Tibial nerve (tissue), 4 donors: ENCODE measurements at places on chromosomes 3 and 15.

GRCh38 chr3:195066441-195066841 is 204.5 kb downstream of the XXYLT1 start:
- H3K27me3 ChIP-seq = no peaks in the 10 kb centered on the region
- no peaks in the 10 kb centered on the region for H3K4me1 ChIP-seq
- no peaks in the 10 kb centered on the region for H3K36me3 ChIP-seq

DNA sequence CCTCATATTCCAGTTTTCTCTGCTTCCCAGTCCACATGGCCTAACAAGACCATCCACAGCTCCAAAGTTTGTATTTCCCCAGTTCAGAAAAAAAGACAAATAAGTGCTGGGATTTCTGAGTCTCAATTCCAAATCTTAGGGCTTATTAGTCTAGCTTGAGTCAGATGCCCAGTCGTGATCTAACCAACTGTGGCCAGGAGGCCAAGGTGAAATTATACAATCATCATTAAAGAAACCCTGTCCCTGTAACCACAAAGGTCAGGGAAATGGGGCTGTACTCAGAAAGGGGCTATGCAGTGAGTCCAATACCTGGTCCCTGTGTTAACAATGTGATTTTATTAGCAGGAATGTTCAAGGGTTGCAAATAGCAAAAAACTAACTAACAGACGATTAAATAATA is 40.5 kb upstream of the MITF start:
- H3K4me1 ChIP-seq = no peaks in the 10 kb centered on the region
- no peak overlapping the region for H3K27ac ChIP-seq
- no peaks in the 10 kb centered on the region for H3K27me3 ChIP-seq
- no peak for DNase-seq

DNA sequence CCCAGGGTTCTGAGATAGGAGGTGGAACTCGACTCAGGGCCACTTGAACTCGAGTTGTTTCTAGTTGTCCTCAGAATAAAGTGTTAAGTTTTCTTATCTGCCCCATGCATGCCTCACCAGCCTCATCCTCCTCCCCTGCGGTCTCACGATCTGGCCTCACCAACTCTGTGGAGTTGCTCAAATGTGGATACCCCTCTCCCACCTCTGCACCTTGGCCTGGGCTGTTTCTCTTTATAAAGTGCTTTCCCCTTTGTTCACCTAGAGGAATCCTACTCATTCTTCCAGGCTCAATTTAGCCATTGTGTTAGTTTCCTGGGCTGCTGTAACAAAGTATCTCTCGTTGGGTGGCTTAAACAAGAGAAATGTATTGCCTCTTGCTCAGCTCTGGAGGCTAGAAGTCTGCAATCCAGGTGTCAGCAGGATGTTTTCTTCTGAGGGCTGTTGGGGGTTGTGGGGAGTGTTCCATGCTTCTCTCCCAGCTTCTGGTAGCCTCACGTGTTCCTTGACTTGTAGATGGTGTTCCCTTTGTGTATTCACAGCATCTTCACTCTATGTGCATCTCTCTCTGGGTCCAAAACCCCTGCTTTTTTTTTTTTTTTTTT is 100.7 kb downstream of the MEX3B start:
- H3K27ac ChIP-seq = no peak overlapping the region
- no peaks in the 10 kb centered on the region for H3K36me3 ChIP-seq

DNA sequence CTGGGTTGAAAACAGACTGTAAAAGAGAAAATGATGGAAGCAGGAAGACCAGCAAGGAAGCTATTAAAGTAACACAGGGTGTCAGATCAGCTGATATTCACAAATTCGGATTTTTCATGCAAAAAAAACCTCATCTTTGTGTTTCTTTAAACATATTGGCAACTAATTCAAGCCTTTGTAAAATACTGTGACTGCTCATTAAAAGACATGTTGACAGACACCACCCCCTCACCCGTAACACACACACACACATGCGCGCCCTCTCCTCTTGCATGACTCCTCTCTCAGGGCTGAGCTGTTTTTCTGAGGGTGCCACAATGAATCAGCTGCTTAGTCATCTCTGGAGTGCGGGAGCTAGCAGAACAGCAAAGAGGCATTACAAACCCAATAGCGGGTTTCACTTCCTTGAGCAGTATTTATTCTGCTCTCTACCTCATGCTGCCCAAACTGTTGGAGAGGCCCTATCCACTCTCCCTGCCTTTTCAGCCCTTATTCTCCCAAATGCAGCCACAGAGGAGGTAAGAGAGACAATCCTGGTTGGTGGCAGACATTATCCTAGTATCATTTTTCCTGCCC is 35.8 kb upstream of the CCDC80 start:
- peaks cover 21% of the 10 kb centered on the region for H3K4me1 ChIP-seq
- H3K27ac ChIP-seq = no peak overlapping the region
- peak; percentile 45 for DNase-seq
- no peaks in the 10 kb centered on the region for H3K36me3 ChIP-seq

DNA sequence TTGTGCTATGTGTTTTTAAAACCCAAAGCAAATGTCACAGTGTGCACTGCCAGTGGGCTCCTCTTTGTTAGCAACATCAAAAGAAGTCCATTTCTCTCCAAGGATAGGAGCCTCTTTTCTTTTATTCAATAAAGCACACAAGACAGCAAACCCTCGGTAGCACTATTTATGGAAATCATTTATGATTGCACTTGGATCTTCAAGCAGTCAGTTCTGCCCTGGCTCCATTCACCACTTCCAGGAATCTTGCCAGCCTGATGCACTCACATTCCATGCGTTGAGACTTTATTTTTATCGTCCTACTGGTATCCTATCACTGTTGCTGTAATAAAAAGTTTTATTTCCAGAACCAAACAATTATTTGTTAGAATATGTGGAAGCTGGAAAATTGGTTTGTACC is 412.1 kb downstream of the TBL1XR1 start:
- H3K36me3 ChIP-seq = no peaks in the 10 kb centered on the region
- H3K4me3 ChIP-seq = no peak overlapping the region
- no peaks in the 10 kb centered on the region for H3K27me3 ChIP-seq
- no peak for DNase-seq

DNA sequence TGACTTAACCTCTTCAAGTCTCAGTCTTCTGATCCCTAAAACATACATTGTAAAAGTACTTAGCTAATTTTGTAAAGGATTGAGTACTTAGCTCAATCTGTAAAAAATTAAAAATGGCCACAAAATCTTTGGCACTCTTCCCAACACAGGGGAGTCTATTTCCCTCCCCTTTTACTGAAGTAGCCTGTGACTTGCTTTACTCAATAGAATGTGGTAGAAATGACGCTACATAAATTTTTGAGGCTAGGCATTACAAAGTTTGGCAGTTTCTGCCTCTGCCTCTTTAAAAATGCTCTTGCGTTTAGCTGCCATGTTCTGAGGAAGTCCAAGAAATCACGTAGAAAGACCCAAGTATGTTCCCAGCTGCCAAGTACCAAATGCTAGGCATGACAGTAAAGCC is 80.2 kb downstream of the CBLB start:
- no peaks in the 10 kb centered on the region for H3K36me3 ChIP-seq
- H3K4me3 ChIP-seq = no peak overlapping the region
- peak overlapping the region; percentile 80 for H3K27ac ChIP-seq
- H3K4me1 ChIP-seq = peaks cover 3% of the 10 kb centered on the region
- no peaks in the 10 kb centered on the region for H3K27me3 ChIP-seq

GRCh38 chr3:43153216-43154083 is 47.6 kb upstream of the POMGNT2 start:
- no peaks in the 10 kb centered on the region for H3K36me3 ChIP-seq
- no peak overlapping the region for H3K4me3 ChIP-seq
- peaks cover 20% of the 10 kb centered on the region for H3K4me1 ChIP-seq
- DNase-seq = peak; percentile 36
- H3K27ac ChIP-seq = no peak overlapping the region

GRCh38 chr3:180306691-180307090 is 270.0 kb upstream of the PEX5L start:
- H3K36me3 ChIP-seq = no peaks in the 10 kb centered on the region
- H3K27ac ChIP-seq = no peak overlapping the region
- no peak overlapping the region for H3K4me3 ChIP-seq

DNA sequence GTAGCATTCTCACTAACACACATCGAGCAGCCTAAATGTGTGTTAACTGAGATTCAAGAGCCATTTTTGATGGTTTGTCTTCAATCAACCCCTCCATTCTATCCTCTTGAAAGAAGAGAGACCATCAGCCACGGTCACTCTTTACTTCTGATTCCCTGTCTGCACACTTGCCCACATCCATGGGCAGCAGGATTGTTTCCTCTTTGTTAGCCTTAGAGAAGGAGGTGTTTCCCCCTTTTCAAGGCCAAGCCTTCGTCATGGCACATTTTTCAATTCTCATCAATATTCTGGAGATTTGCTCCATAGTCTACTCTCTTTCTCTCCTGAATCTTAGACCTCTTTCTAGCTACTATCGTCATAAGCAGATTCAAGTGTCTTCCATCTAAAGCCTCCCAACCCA is 522.4 kb upstream of the NAALADL2 start:
- H3K4me3 ChIP-seq = no peak overlapping the region
- no peak overlapping the region for H3K27ac ChIP-seq
- H3K27me3 ChIP-seq = no peaks in the 10 kb centered on the region
- no peaks in the 10 kb centered on the region for H3K36me3 ChIP-seq
- no peak for DNase-seq

DNA sequence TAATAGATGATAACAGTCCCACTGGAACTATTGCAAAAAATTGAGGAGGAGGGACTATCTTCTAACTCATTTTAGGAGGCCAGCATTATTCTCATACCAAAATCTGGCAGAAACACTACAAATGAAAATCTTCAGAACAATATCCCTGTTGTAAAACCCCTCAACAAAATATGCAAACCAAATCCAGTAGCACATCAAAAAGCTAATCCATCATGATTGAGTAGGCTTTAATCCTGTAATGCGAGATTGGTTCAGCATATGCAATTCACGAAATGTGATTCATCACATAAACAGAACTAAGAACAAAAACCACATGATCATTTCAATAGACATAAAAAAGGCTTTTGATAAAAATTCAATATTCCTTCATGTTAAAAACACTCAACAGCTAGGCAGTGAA is 23.9 kb upstream of the PLSCR2 start:
- no peak overlapping the region for H3K27ac ChIP-seq
- H3K4me1 ChIP-seq = no peaks in the 10 kb centered on the region
- no peak overlapping the region for H3K4me3 ChIP-seq
- no peaks in the 10 kb centered on the region for H3K27me3 ChIP-seq

DNA sequence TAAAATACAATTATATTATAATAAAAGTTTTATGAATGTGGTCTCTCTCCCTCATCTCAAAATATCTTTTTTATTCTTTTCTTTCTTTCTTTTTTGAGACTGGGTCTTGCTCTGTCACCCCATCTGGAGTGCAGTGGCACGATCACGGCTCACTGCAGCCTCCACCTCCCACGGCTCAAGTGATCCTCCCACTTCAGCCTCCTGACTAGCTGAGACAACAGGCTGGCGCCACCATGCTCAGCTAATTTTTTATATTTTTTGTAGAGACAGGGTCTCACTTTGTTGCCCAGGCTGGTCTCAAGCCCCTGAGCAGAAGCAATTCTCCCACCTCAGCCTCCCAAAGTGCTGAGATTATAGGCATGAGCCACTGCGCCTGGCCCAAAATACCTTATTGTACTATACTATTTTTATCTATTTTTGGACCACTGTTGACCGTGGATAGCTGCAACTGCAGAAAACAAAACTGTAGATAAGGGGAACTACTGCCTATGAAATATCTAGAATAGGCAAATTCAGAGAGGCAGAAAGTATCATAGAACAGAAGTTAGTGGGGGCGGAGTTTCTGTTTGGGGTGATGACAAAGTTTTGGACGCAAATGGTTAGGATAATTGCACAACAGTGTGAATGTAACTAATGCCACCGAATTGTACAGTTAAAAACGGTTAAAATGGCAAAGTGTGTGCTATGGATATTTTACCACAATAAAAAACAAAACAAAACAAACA is 66.6 kb downstream of the SLC12A8 start:
- H3K4me1 ChIP-seq = peaks cover 35% of the 10 kb centered on the region
- H3K36me3 ChIP-seq = no peaks in the 10 kb centered on the region
- no peak for DNase-seq
- H3K4me3 ChIP-seq = no peak overlapping the region
- H3K27me3 ChIP-seq = no peaks in the 10 kb centered on the region
- peak overlapping the region; percentile 56 for H3K27ac ChIP-seq

DNA sequence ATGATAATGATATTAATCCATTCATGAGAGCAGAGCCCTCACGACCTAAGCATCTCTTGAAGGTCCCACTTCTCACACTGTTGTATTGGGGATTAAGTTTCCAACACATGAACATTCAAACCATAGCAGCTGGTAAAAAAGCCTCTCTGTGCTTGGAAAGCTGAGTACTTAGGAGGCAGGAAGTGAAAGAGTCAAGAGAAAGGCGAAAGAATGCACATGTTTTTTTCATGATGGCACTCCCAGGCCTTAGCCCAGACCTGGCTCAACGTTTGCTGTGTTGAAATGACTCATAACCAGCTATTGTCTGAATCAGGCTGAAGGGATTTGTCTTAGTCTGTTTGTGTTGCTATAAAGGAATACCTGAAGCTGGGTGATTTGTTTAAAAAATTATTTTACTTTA is 84.4 kb upstream of the RGMA start:
- no peaks in the 10 kb centered on the region for H3K4me1 ChIP-seq
- no peak overlapping the region for H3K27ac ChIP-seq
- no peak for DNase-seq
- H3K27me3 ChIP-seq = no peaks in the 10 kb centered on the region

DNA sequence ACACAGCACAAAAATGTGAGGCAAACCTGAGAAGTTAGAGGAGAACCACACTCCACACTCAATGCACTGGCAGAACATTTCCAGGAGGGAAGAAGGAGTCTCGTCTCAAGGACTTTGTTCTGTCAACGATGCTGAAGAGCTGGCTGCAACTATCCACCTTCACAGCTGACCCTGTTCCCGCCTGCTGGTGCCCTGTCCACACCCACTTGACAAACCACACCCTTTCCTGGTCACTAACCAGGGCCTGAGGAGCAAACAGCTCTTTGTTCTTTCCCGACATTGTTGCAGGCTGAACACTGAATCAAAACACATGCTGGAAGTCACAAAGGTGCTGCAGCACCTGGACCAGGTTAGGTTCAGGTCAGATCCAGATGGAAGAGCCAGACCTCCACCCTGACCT is 92.6 kb upstream of the ARRDC4 start:
- no peak overlapping the region for H3K27ac ChIP-seq
- no peak for DNase-seq
- no peaks in the 10 kb centered on the region for H3K36me3 ChIP-seq
- no peaks in the 10 kb centered on the region for H3K27me3 ChIP-seq
- H3K4me3 ChIP-seq = no peak overlapping the region

- H3K4me3 ChIP-seq = no peak overlapping the region
- H3K36me3 ChIP-seq = no peaks in the 10 kb centered on the region
- H3K4me1 ChIP-seq = no peaks in the 10 kb centered on the region
Measured at GRCh38 chr3:36011791-36012190, 368.5 kb upstream of the STAC start.

DNA sequence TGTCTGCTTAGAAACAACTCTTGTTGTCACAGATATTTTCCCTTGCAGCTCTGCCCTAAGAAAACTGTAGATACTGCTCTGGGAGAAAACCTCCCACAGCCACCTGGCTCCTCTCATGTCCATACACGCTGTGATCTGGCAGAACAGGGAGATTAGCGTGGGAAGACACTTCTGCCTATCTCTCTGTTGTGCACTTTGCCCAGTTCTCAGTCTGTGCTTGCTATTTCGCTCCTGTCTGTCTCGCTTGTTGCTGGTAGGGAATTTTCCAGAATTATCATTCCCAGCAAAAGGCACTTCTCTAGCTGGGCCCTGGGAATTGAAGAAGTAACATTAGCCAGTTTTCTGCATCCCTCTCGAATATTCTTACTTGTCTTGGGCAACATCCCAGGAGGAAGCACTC is 8.1 kb upstream of the GATM start:
- H3K36me3 ChIP-seq = no peaks in the 10 kb centered on the region
- no peaks in the 10 kb centered on the region for H3K4me1 ChIP-seq
- H3K27me3 ChIP-seq = no peaks in the 10 kb centered on the region
- DNase-seq = no peak
- no peak overlapping the region for H3K4me3 ChIP-seq
- no peak overlapping the region for H3K27ac ChIP-seq

- H3K27ac ChIP-seq = no peak overlapping the region
- H3K27me3 ChIP-seq = no peaks in the 10 kb centered on the region
- H3K36me3 ChIP-seq = no peaks in the 10 kb centered on the region
- DNase-seq = no peak
Measured at GRCh38 chr3:41450416-41451231, 251.3 kb downstream of the CTNNB1 start.
